Cortex of kidney (tissue), 1 donor: ENCODE measurements at places on chromosomes 4 and X.

GRCh38 chr4:20615486-20616260 is 84.6 kb upstream of the PACRGL start:
- no peak for DNase-seq

DNA sequence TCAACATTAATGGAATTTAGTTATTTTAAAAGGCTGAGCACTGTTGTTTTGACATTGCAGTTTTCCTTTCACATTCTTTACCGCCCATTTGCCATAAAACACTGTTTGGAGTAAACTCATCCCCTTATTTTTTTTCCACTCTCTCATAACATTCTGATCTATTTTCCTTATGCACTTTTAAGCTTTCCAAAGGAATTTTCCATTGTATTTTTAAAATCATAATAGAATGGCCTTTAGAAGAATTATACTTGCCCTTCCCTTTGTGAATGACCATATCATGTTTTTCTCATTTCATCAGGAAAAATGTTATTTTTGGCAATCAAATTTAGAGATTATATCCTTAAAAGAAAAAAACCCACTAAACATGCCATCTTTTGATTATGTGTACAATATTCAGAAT is 1074.2 kb downstream of the STIM2 start:
- no peak for DNase-seq

- DNase-seq: no peak
These were observed 272.3 kb upstream of the DIPK2B start for GRCh38 chrX:45472968-45473367.

- DNase-seq: no peak
These were observed 1.9 kb downstream of the PHKA1 start for GRCh38 chrX:72712094-72712755.

DNA sequence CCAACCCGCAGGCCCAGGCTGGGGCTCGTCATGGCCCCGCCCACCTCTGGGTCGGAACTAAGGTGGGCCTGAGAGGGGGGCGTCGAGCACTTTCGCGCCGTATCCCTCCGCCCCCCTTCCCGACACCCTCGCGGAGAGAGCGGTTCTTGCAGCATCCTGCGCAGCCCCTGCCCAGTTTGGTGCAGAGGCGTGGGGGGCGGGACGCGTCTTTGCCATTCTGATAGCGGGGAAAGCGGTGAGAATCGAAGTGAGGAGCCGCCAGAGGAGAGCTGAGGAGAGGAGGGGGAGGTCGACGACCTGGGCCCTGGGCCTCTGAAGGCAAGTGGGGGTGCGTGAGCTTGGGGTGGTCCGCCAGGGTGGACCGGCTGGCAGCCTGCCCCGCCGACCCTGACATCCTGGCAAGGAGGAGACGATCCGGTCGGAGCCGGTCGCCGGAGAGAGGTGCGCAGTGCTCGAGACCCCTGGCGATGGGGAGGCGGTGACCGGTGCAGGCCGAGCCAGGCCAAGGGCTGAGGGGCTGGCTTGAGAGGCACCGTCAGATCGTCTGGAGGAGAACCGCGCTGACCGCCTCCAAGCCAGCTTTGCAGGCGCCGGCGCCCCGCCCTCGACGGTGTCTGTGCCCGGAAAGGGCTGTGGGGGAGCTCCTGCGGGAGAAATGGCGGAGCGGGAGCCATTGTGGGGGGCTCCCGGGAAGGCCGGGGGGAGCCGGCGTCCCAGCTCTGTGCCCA is 25.5 kb downstream of the GPRASP3 start:
- no peak for DNase-seq

DNA sequence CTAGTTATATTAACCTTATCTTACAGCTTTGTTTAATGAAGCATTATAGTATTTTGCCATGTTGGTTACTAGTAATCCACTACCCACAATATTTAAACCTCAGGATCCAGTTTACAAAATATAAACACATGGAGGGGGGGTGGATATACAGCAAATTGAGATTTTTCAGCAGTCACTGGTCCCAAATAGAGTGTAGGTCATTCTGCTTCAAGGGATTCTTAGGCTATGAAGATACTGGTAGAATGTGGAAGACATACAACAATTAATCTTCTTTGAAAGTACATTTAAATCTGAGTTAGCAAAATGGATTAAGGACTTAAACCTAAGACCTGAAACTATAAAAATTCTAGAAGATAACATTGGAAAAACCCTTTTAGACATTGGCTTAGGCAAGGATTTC is 569.6 kb downstream of the ZNF674 start:
- no peak for DNase-seq

DNA sequence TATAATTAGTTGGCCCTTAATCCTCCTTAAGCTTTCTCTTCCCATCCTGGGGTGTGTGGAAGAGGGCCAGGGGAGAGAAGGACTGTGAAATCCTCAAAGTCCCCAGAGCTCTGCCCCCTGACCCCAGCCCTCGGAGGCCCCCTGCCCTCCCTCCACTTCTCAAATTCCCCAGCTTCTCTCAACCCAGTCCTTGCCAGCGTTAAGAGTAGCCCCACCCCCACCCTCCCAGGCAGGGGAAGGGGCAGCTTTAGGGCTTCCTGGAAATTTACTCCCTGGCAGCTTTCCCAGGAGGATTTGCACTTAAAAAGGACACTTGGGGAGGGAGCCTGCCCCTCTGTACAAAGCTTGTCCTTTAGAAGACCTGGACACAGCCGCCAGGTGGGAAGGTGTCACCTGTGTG is 11.8 kb upstream of the CD40LG start:
- DNase-seq: no peak

GRCh38 chrX:38205039-38205438 is 15.6 kb downstream of the SRPX start:
- DNase-seq: no peak

DNA sequence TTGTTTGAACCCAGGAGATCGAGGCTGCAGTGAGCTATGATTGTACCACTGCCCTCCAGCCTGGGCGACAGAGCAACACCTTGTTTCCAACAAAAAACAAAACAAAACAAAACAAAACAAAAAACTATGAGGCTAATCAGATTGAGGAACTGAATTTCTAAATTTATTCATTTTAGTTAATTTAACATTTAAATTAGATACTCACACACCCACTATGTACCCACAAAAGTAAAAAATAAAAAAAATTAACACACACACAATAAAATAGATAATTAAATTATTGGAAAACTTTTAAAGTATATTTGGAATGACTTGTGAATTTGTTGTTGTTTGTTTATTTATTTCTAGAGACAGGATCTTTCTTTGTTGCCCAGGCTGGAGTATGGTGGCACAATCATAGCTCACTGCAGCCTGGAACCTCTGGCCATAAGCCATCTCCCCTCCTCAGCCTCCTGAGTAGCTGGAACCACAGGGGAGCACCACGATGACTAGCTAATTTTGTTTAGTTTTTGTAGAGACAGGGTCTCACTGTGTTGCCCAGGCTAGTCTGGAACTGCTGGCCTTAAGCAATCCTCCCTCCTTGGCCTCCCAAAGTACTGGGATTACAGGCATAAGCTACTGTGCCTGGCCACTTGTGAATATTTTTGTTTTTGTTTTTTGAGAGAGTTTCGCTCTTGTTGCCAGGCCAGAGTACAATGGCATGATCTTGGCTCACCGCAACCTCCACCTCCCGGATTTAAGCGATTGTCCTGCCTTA is 9.8 kb upstream of the ZNF157 start:
- no peak for DNase-seq

- DNase-seq: no peak
These were observed 99.5 kb downstream of the CPE start for GRCh38 chr4:165478260-165478659.

DNA sequence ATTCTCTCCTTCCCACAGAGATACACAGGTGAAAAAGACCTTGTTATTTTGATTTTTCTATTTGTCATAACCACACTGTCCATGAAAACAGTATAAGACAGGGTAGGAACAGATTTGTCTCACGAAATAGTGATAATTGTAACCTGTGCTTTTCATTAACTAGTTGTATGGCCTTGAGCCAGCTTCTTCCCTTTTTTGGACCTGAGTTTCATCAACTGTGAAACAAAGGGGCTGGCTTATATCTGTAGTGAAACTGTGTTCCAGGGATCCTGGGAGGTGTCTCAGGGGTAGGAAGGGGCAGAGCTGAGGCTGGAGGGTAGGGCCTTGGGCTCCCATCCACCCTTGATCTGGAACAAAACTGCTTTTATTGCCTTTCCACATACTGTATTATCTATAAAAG is 50.9 kb downstream of the MED28 start:
- no peak for DNase-seq

GRCh38 chr4:139988863-139989765 is 164.9 kb downstream of the MAML3 start:
- DNase-seq: no peak

- no peak for DNase-seq
These were observed 220.3 kb upstream of the CXCL13 start for GRCh38 chr4:77385124-77385969.

DNA sequence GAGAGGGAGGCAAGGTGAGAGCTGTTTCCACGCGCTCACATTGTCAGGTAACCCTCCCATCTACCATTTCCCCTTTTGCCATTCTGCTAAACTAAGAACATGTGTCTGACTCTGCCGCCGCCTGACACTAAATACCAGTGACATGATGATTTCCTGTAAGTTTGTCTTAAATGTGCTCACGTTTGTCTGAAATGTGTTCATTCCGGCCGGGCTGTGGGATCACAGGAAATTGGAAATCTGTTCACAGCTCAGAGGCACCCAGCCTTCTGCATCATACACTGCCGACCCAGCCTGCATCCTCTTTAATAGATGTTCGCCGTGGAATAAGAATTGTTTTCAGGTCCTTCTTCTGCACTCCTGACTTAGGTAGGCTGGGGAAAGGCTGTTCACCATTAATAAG is 336.2 kb upstream of the PPARGC1A start:
- no peak for DNase-seq

- DNase-seq: no peak
These were observed 10.2 kb upstream of the LONRF3 start for GRCh38 chrX:118964252-118964651.

DNA sequence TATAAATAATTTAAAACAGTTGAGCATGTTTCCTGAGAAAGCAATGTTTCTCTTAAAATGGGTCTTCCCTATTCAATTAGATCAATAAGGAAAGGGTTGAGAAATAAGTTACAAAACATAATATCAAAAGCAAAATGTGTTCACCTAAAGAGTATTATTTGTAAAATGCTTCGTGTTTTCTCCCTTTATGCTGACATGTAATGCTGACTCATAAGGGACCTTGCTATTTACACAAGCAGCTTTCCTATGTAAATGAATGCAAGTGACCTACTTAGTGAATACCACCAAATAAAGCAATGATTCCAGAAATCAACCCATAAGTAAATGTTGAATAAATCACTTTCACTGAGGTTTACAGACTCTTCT is 91.5 kb downstream of the ELOVL6 start:
- DNase-seq: no peak

DNA sequence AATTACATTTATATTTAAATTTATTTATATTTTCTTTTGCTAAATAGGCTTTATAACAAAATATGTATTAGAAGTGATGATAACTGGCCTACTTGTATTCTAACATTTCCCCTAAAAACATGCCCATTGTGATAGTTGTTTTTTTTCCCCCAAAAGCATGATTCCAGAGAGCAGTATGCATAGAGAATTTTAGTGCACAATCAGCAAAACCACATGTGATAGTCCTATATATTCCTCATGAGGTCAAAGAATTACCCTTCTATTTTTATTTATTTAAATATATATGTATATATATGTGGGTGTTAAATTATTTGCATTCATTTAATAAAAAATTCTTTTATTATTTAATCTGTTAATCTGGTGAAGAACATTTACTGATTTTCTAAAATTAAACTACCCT is 78.2 kb upstream of the TLL1 start:
- DNase-seq: no peak

- no peak for DNase-seq
These were observed 99.9 kb upstream of the TENM3 start for GRCh38 chr4:182143086-182143821.
